Left renal cortex interstitium (tissue), 4 donors: ENCODE measurements at places on chromosomes 6 and 20.

DNA sequence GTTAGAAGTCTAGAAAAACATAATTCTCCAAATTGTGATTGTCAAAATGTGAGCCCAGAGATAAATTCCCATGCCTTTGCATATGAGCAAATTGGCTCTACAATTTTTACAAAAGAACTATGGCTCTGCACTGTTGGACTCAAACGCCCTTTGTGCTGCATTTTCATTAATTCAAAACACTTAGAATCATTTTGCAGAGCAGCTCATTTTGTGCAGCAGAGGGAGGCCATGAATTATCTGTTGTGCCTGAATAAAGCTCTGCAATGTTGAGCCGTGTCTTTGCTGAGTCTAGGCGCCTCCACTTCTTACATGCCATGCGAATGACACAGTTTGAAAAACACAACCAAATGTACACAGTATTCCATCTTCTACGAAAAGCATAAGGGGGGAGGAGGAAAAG, 230.2 kb downstream of the PRKN start:
- no peak for DNase-seq

GRCh38 chr6:165827190-165827518, 164.1 kb upstream of the PDE10A start:
- no peak for DNase-seq

DNA sequence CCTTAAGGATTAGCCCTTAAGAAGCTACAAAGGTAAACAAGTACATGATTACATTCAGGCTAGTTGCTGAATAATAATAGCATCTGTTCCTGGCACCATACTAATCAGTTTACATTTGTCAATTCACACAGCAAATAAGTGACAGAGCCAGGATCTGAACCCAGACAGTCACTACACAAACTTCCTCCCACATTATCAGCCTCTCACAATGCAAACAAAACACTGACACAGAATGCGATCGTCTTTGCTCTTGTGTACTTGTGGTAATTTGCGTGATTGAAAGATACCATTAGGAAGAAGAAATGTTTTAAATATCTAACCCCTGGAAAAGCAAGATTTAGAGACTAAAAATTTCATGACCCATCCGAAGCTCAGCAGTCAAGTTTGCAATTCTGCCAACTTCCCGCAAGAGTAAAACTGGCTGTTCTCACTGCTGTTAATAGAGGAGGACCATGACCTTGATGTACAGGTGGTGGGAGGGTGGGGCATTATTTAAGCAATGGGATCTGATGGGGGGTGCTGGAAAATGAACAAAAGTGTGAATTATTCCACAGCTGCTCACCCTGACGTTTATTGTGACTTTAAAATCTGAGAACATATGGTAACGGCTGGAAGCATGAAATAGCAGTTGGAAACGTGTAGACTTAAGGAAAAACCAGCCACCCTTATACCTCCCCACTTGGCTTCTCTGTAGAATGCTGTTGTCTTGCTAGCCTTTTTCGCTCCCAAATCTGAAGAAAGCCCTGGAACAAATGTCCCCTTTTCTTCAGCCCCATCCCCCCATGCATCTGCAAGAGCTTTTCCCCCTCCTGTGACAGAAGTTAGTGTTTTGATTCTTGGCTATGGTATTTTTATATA, 95.3 kb upstream of the ARMC2 start:
- DNase-seq = no peak

- no peak for DNase-seq
Observed at GRCh38 chr6:111417181-111417585, 65.8 kb downstream of the REV3L start.

- DNase-seq = no peak
Observed at GRCh38 chr6:9112544-9112943, 677.2 kb upstream of the SLC35B3 start.

- no peak for DNase-seq
Observed at GRCh38 chr6:95231416-95231815, 345.9 kb upstream of the MANEA start.

GRCh38 chr20:54688476-54688875, 213.1 kb downstream of the DOK5 start:
- DNase-seq = no peak

- no peak for DNase-seq
Observed at GRCh38 chr20:49515586-49515985, 33.1 kb upstream of the KCNB1 start.

GRCh38 chr20:21075471-21075870, 30.7 kb downstream of the LINC00237 start:
- no peak for DNase-seq

GRCh38 chr20:36941401-36941835, 10.1 kb downstream of the SAMHD1 start:
- no peak for DNase-seq

- DNase-seq = no peak
Observed at GRCh38 chr20:45341939-45342854, 6.0 kb downstream of the SDC4 start.

DNA sequence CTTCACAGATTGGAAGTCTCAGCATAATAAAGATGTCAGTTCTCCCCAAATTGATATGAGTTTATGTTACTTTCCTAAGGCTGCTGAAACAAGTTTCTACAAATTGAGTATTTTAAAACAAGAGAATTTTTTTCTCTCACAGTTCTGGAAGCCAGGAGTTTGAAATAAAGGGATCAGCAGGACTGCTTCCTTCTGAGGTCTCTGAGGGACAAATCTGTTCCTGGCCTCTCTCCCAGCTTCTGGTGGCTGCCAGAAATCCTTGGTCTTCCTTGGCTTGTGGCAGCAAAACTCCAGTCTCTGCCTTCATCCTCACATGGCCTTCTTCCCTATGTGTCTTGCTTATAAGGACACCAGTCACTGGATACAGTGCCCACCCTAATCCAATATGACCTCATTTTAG, 136.1 kb downstream of the TFAP2A start:
- DNase-seq = no peak

GRCh38 chr6:2782825-2783187, 17.6 kb downstream of the WRNIP1 start:
- no peak for DNase-seq

- no peak for DNase-seq
Observed at GRCh38 chr6:73800997-73801396, 105.0 kb downstream of the CD109 start.

- no peak for DNase-seq
Observed at GRCh38 chr20:23344336-23344735, 6.3 kb upstream of the NXT1 start.

GRCh38 chr6:72151742-72152141, 265.4 kb downstream of the RIMS1 start:
- DNase-seq = no peak

- no peak for DNase-seq
Observed at GRCh38 chr20:20593447-20594170, 118.8 kb downstream of the RALGAPA2 start.

DNA sequence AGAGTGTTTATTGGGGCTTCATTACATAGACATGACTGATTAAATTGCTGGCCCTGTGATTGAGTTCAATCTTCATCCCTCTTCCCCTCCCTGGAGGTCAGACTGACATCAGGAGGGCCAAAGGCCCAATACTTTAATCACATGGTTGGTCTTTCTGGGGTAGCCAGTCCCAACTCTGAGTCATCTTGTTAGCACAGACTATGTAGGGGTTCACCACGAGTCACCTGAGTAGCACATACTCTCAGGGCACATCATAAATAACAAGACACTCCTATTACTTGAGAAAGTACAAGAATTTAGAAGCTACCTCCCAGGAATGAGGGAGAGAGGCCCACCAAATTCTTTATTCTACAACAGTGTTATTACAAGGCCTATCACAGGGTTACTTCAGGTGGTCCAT, 11.3 kb downstream of the GINS1 start:
- no peak for DNase-seq

DNA sequence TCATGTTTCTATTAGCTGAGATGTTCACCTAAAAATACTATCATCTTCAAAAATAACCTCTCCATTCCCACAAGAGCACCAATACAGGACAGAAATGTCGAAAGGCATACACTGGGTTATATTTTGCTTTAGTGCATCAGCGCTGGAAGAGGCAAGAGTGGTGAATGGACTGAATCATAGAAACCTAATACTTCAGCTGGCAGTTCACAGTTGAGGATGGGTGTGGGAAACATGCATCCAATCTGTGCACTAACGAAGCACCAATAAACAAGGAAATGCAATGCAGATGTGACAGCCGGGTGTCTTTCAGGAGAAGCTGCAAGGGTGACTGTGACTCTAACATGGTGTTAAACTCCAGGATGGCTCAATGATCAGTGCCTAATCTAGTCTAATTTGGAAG, 365.8 kb downstream of the ESR1 start:
- DNase-seq = no peak

GRCh38 chr6:24535210-24535609, 40.4 kb downstream of the ALDH5A1 start:
- DNase-seq = no peak

DNA sequence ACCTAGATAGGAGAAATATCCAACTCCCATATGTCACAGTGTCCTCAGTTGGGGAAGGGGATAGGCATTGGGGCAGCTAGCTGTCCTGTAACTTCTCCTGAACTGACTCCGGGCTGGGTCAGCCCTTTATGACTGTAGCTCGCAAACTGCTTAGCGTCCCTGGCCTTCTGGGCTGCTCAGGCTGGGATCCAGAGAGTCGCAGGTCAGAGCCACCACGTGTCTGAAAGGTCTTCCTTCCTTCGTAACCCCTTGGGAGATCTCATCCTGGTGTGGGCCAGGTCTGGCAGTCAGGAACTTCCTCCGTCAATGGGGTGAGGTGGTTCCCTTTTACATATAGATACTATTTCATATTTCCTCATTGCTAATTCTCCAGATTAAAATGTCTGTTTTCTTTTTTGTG, 28.8 kb upstream of the HINT3 start:
- no peak for DNase-seq

DNA sequence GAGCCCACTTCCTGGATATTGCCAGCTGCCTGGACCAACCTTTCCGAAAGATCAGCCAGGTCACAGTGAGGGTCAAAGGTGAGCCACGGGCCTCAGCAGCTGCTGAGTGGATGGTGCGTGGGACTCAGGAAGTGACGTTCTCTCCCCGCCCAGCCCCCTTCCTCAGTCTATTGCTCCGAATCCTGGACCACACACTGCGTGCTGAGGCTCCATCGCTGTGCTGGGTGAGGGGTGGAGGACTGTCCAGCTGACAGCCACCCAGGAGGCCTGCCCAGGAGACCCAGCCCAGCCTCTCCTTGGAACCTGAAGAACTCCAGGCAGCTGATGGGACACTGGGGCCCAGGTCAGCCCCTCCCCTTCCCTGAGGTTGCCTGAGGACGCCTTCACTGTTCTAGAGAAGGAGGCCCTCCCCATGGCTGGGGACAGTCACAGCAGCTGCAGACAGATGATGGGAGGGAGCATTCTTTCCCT, 94.4 kb upstream of the CD93 start:
- no peak for DNase-seq

GRCh38 chr20:58892141-58892931, 39.8 kb downstream of the GNAS start:
- no peak for DNase-seq

- DNase-seq = no peak
Observed at GRCh38 chr20:53284696-53285095, 308.9 kb downstream of the ZNF217 start.

DNA sequence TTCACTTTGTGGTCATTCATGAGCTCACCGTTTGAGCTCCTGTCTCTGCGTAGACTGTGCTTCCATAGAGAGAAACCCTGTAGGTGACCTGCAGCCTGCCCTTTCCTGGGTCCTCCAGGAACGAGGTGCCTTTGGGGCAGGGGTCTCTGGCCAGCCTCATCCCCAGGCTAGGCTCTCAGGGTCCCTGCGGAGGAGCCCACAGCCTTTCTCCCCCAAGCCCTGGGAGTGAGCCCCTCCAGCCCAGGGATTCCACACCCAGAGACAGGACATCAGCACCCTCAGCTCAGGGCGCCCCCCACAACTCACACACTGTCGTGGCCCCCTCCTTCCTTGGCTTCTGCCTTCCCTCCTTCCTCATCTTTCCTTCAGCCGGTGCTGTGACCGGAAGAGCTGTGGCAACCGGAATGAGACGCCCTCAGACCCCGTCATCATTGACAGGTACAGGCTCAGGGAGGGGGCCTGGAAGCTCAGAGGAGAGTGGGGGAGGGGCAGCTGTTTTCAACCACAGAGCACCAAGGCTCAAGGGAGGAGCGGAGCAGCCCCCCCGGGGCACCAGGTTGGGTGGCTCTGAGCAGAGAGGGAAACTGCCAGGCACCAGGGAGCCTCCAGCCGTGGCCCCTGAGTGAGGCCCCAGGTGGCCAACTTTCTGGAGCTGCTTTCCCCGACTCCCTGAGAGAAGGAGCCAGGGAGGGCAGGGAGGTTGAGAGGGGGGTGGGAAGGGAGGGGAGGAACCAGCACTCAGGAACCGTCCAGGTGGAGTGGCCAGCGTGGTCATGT, 16.8 kb downstream of the EBF4 start:
- no peak for DNase-seq

- no peak for DNase-seq
Observed at GRCh38 chr6:152300517-152300916, 336.6 kb downstream of the SYNE1 start.

- no peak for DNase-seq
Observed at GRCh38 chr20:38250609-38251008, 9.9 kb downstream of the KIAA1755 start.

- DNase-seq = no peak
Observed at GRCh38 chr20:46898423-46898822, 3.8 kb downstream of the EYA2 start.

DNA sequence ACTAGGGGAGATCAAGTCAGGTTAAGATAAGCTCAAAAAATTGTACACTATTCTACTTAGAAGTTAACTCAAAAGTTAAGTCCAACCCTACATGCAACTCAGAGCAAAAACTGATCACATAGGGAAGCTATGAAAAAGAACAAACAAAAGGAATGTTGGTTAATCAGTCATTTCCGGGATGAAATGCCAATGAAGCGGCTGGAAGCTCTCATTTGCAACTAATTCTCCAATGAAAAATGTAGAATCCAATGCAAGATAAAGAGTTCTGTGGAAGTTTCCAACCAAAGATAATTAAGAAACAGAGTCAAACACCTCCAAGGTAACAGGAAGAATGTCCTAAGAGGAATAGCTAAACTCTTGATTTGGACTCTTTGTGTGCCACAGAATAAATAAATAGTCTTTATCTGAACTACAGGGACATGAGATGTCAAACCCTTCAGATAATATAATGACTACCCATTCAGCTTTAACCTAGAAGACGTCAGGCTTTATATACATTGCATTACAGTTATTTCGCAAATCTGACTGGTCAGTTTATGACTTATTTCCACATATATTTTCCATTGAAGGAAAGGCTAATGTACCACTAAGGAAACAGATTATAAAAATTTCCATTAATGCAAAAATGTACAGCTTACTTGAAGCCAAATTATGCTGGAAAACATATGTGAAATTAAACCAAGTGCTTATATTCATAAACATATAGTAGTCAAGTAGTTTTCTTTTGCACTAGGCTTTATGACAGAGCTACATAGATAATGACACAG, 48.0 kb upstream of the DST start:
- no peak for DNase-seq

- DNase-seq = no peak
Observed at GRCh38 chr6:7134999-7135745, 27.4 kb downstream of the RREB1 start.
